Anterior cingulate cortex (tissue), 58 donors: ENCODE measurements at places on chromosomes 13 and 19.

GRCh38 chr13:34030782-34031181, 212.8 kb downstream of the RFC3 start:
- DNase-seq: no peak

- no peak for DNase-seq
Measured at GRCh38 chr19:33465371-33465770, 56.2 kb downstream of the PEPD start.

GRCh38 chr19:34330116-34330515, 34.9 kb upstream of the GPI start:
- no peak for DNase-seq

GRCh38 chr19:8515317-8515716, 1.4 kb upstream of the ZNF414 start:
- no peak for DNase-seq

GRCh38 chr13:73421310-73421912, 362.6 kb downstream of the KLF5 start:
- DNase-seq: no peak
